Esophagus squamous epithelium (tissue), 5 donors: ENCODE measurements at places on chromosomes 1 and 21.

GRCh38 chr1:95582191-95582590 lies 348.2 kb downstream of the RWDD3 start:
- no peak for DNase-seq

GRCh38 chr1:114314098-114314497 lies 160.4 kb upstream of the SYT6 start:
- no peak for DNase-seq

DNA sequence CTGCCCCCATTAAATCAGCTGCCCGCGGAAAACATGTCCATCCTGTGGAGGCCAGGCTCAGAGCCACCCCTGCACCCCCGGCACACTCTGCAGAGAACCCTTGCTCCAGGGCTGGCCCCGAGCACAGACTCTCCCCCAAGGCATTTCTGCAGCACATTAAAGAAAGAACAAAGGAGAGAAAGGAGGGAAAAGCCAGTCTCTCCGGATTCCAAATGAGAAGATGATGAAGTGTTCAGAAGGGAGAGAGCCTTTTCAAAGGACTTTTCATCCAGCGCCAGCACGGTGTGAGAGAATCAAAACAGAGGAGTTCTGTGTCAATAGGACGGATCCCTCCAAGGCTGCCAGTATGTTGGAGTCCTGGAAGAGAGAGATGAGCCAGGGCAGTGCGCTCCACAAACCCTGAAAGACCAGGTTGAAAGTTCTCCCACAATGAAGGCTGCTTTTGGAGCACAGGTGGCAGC lies 498.3 kb downstream of the NPHP4 start:
- no peak for DNase-seq

- DNase-seq, result no peak
These were observed 31.4 kb downstream of the VASH2 start for GRCh38 chr1:212981571-212982328.
